ENCODE measurements at places on chromosomes 7 and 10.

DNA sequence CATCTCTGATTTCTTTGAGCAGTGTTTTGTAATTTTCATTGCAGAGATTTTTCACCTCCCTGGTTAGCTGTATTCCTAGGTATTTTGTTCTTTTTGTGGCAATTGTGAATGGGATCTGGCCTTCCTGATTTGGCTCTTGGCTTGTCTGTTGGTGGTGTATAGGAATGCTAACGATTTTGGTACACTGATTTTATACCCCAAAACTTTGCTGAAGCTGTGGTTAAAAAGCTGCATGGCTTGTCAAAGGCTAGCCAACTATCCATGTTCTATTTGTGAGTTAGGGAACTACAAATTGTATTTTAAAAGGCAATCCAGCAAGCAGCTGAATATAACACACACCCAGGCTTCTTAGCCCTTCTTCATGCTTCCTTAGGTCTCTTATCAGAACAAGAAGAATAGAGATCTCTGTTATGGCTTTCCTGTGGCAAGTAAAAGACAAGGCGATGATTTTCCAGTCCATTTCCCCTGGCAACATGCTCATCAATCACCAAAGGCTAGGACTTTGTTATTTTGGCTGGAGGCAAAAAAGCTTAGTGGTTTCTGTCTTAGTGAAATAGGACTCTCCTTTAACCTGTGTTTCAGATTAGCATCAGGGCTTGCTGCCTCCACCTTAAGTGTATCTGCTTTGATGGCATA is 77.5 kb downstream of the CDK6 start:
- DNase-seq: no peak

- no peak for DNase-seq
Measured at GRCh38 chr7:112481833-112482670, 1.3 kb downstream of the LSMEM1 start.

- no peak for DNase-seq
Measured at GRCh38 chr7:151320263-151320845, 21.3 kb upstream of the NUB1 start.

- no peak for DNase-seq
Measured at GRCh38 chr7:105277341-105277740, 111.4 kb downstream of the SRPK2 start.

GRCh38 chr7:16738011-16738688 is 15.4 kb upstream of the TSPAN13 start:
- DNase-seq: no peak

DNA sequence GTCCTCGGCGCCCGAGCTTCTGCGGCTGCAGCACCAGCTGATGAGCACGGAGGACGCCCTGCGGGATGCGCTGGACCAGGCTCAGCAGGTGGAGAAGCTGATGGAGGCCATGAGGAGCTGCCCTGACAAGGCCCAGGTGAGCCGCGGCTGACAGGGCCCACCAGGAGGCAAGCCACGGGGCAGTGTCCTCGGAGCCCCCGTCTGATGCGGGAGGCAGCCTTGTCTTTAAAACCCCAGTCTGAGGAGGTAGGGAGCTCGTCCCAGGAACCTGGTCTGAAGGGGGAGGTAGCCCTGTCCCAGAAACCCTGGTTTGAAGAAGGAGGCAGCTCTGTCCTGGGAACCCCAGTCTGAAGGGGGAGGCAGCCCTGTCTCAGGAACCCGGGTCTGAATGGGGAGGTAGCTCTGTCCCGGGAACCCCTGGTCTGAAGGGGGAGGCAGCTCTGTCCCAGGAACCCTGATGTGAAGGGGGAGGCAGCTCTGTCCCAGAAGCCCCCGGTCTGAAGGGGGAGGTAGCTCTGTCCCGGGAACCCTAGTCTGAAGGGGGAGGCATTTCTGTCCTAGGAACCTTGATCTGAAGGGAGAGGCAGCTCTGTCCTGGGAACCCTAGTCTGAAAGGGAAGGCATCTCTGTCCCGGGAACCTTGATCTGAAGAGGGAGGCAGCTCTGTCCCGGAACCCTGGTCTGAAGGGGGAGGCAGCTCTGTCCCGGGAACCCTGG is 53.1 kb upstream of the GTF2IRD1 start:
- no peak for DNase-seq

DNA sequence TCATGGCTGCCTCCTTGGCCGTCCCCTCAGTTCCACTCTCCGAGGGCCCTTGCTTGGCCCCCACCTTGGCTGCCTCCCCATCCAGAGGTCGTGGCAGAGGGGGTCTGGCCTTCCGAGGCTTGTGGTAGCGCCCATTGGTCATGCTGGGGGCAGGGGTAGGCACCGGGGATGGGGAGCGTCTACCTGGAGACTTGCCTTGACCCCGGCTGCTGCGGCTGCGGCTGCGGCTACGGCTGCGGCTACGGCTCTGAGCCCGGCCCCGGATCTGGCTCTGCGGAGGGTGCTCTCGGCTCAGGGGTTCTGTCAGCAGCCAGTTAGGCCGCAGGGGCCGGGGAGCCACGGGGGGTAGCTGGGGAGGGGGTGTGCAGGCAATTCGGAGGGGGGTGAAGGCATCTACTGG is 10.7 kb downstream of the LZTS2 start:
- no peak for DNase-seq

- DNase-seq: no peak
Measured at GRCh38 chr10:43076876-43077420, at the start of gene RET. TSS of gene RET (plus strand) at chr10:43077069. CDS start at chr10:43077259, 190 bp downstream.
